ENCODE measurements at places on chromosomes 7 and 10.

DNA sequence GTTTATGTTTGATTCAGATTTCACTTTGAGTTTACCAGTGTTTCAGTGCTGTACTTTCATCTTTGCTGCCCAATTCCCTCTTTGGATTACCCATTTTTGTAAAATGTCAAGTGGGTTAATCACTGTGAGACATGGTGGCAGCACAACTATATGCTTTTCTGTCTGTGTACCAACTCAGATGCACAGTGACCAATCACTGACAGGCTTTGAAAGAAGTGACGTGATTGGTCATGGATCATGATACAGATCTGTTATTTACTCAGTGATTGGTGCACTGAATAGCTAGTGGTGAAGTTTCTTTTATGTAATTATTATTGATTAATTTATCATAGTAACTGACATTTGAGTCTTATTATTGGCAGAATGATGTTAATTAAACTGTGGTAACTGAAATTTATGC lies 126.9 kb downstream of the SDK1 start:
- DNase-seq = no peak

DNA sequence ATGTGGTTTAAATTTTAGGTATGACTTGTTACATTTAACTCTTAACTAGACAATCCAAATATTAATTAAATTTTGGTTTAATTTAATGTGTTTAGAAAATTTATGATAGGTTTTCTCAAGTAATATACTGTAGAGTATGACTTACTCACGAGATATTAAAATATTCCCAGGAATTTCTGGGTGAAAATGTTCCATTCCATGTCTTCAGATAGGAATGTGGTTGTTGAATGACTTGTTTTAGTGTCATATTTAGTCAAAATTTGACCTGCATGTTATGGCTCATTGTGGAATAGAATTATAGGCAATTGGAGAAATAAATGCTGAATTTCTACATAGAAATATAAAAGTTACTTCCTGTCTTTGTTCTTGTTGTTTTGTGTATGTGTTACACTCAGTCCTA lies 46.7 kb downstream of the SHOC2 start:
- no peak for DNase-seq

DNA sequence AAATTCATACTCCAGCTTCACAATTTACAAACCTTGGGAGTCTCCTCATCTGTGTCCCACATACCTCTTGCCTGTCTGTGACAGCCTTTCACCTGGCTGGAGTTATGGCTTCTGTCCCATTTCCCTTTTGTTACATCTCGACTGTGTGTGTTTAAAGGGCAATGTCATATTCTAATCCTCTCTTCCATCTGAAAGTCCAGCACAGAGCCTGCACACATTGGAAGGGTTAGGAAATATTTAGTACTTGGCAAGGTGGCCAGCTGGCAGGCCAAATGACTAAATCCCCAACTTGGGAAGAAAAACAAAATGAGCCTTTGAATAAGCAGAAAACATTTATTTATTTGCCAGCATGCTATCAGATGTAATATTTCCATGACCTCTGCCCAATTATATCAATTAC lies 120.1 kb upstream of the STK17A start:
- DNase-seq = no peak

DNA sequence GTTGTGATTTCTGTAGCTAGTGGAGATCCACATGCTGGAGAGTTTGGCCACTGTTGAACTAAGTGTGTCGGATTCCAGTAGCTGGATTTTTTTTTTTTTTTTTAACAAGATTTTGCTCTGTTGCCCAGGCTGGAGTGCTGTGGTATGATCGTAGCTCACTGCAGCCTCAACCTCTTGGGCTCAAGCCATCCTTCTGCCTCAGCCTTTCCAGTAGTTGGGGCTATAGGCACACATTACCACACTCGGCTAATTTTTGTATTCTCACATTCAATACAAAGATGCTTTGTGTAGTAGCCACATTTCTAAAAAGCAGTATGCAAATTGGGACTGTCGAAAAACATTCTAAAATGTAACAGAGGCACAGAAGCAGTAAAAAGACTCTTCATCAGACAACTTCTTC lies 63.5 kb downstream of the RABGEF1 start:
- DNase-seq = no peak

DNA sequence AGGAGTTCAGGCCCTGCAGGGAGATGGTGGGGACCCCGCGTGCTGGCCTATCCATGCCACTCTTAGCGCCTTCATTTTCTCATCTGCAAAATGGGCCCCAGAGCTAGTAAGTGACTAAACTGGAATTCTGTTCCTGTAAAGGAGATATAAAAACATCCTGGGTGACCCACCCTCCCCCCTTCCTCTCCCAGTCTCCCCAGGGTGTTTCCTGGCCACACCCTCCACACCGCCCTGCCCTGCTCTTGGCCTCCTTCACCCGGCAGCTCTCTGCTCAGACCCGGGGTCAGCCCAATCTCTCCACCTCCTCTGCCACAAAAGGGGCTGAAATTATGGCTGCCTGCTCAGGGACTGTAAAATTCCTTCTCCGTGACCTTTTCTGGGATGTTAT lies 70.7 kb downstream of the C10orf105 start:
- DNase-seq = no peak

DNA sequence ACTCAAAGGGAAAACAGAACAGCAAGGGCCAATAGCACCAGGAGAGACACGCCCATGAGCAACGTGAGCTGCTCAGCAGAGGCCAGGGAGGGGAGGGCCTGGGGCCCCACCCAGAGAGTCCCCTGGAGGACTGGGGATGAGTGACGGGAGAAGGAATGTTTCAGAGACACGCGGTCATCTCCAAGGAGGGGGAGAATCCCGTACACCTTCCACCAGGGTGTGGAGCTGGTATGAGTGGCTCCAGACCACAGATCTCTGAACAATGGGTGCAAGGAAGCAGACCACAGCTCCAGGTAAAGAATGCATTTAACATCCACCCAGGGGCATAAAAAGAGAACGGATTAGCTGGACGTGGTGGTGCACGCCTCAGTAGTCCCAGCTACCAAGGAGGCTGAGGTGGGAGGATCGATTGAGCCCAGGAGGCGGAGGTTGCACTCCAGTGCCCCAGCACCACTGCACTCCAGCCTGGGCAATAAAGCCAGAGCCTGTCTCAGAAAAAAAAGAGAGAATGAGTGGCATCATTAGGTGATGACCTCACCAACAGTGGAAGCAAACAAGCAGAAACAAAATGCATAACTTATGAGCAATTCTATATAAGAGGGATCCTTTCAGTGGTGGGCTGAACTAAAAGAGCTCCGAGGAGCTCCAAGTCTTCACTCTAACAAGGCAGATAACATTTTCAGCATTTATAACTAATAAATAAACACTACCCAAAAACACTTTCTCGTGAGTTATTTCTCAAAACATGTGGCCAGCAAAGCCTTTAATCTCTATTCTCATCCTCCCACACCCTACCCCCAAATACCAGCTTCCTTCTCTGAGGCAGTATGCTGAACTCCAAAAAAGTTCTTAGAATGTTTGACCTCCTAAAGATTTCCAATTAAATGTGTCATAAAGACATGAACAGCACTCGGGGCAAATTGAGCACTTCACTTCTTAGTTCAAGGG lies 12.5 kb downstream of the PSAP start:
- DNase-seq = no peak

DNA sequence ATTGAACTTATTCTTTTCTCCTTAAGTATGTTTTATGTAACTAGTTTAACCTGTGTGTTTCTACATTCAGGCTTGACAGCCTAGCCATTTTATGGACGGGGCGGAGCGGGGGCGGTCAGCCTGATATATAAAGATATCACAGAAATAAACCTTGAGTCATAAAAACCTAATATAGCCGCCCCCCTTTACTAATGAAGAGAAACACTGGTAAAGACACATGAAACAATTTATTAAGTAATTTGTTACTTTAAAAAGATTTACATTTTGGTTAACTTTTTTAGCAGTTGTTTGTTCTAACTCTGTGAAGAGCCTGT lies 84.0 kb downstream of the MAPK8 start:
- no peak for DNase-seq

DNA sequence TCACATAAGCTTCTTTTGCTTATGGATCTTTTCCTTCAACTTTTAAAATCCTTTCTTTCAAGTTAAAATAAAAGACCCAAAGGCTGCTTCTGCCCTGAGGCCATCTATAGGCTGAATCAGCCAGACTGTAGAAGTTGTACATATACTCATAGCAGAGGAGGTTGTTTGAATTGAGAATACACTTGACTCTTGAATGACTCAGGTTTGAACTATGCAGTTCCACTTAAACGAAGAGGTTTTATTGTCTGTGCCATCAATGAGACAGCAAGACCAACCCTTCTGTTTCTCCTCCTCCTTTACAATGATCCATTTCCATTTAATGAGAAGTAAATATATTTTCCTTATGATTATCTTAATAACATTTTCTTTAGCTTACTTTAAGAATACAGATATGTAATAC lies 5.8 kb downstream of the ZNF365 start:
- DNase-seq = peak; percentile 59

DNA sequence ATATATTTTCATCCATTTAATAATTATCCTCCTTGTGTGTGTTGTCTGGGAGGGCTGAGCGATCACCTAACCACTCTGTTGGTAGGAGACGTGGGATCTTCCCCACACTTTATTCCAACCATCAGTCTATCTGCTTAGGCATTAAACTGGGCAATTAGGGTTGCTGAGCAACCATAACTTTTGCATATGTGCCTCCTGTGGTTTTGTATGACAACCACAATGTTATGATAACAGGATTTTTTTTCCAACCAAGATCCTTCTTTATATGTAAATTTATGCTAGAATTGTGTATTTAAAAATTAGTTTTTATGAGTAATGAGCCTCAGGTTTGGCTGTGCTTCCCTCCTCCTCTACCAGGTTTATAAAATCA lies 495.0 kb upstream of the MGMT start:
- no peak for DNase-seq

DNA sequence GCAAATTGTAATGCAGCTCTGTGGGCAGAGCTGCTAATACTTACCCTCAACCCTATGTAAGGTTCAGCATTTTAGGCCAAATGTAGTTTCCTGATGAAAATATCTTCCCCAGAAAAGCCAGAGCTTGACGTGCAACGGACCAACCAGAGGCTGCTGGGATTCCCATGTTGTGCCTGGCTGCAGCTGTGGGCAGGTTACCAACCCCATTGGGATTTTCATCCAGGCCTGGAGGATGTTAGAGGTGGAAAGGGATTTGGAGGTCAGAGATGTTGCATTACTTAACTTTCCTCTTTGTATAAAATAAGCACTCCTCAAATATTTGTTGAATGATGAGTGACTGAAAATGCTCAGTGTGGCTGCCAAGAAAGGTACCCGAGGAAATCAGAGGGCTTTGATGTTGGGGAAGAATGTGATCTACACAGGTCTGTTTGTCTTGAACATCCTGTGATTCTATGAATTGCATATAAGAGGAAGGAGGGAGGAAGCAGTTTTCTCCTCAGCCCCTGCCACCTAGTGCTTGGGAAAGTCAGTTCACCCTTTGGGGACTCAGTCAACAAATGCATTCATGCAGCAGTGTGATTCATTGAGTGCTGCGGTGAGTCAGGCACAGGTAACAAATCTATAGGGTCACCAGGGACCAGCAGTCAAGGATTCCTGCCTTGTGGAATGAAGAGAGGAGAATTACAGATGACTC lies 487.2 kb downstream of the RPS24 start:
- peak; percentile 21 for DNase-seq

GRCh38 chr7:126398851-126399529 lies 853.8 kb downstream of the GRM8 start:
- no peak for DNase-seq

DNA sequence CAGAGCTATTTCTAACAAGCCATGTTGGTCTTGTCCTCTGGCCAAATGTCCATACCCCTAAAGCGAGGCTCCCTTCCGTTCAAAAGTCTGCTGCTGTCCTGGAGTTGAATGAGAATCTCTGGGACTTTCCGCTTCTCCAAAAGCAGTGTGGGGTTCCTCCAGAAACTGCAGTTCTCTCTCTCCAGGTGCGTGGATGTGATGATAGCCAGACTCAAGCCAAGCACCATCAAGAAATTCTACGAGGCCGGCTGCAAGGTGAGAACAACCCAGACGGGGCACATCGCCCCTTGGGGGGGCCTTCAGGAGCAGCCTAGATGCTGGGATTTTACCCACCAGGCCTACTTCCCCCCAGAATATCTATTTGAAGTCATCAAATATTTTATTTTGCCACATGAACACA lies 26.5 kb downstream of the BTBD16 start:
- DNase-seq = no peak

DNA sequence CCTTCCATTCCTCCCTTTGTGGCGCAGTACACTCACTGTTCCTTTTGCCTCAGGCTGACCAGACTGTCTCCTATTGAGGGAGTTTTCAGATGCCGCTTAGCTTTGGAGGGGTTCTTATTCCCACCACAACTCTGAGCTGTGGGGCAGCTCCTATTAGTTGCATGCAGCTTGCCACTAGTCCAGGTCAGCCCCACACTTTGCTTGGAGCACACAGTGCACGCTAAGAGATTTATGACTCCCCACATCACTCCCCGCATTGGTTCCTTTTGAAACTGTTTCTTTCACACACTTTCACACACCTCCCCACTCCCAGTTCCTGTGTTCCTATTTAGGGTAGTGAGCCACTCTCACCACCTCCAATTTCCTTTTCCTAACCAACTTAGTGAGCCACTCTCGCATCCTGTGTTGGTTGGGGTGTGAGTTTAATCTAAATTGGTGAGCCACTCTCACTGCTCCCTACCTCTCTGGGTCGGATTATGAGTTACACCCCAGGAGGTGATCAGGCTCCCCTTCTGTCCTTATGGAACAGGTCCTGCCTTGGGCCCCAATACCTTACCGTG lies 10.4 kb upstream of the ZNF485 start:
- no peak for DNase-seq

DNA sequence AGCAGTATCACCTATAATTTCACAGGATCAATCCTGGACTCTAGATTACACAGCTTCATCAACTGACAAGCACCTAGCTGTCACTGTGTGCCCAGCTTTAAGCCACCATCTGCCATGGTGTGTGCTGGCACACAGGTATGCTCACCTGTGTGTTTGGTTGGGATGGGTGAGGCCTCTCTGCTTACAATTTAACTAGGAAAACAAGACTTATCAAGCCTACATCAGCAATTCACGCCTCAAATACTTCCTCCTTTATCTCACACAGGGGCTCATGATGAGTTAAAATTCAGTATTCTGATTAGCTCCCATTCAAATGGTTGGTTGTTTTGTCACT lies 608.2 kb downstream of the PARD3 start:
- DNase-seq = no peak

GRCh38 chr10:117239721-117240620 lies 943 bp upstream of the SLC18A2 start:
- peak; percentile 40 for DNase-seq

- no peak for DNase-seq
Observed at GRCh38 chr10:108039821-108040584, 875.5 kb upstream of the SORCS1 start.

- DNase-seq = no peak
Observed at GRCh38 chr10:126155528-126155927, 232.7 kb downstream of the ADAM12 start.

DNA sequence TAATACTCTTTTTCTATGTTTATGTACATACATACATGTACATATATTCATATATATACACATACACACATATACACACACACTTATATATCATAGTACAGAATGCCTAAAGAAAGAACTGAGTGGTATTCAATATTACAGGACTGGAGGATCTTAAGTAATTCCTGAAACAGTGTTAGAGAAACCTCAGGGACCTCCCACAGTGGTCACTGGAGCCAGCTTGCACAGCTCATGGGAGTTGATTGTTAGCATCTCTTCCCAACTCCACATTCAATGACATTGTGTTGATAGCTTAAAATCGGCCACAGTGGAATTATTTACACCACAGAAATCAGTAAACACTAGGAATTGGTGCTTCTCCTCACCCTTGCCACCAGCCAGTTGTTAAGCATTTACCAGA lies 6.0 kb downstream of the LRRC17 start:
- no peak for DNase-seq

GRCh38 chr7:144391014-144391413 lies 12.5 kb downstream of the NOBOX start:
- DNase-seq = no peak

GRCh38 chr7:134034652-134035051 lies 92.5 kb upstream of the LRGUK start:
- DNase-seq = no peak
